ENCODE measurements at places on chromosomes 4 and X.
A peak's percentile ranks its signal among the peaks of the same experiment; 100 is the strongest.

GRCh38 chrX:15686818-15687685, 22.4 kb upstream of the CLTRN start:
- DNase-seq: peak; percentile 36

DNA sequence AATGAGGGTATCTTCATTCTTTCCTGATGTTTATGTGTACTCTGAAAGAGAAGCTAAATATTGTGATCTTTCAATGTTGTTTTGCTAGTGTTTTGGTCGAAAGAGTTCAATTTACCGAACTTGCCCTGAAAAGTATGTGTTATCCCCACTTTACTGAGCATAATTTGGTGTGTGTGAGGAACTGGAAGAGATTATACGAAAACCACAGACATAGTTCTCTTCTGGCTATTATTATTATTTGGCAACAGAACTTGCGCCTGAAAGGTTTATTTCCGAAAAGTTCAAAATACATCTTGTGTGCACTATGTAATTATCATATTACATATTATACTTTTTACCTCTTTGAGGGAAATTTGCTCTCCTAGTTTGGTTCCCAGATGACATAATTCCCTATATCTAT, 232.5 kb upstream of the INTU start:
- no peak for DNase-seq

DNA sequence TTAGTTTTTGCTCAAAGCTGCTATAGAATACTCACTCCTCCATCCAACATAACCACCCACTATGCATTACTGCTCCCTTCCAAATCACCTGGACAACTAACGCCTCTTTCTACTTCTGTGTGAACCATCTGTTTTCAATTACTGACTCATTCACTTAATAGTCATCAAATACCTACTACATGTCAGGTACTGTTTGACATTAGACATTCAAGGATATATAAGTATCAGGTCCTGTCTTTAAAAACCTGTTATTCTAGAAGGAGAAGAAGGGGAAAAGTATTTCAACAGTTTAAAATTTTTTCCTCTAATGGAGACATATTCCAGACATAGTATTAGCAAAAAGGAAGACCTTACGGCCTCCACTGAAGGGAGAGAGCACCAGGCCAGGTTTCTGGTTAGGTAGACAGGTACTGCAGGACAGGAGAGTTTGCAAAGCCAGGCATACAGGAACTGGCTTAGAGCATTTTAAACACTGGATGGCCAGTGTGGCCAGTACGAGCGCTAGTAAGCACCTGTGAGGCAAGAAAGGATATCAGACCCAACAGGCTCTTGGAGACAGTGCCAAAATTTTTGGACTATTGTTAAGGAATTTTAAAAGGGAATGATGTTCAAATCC, 39.0 kb downstream of the SH3RF1 start:
- DNase-seq: no peak

DNA sequence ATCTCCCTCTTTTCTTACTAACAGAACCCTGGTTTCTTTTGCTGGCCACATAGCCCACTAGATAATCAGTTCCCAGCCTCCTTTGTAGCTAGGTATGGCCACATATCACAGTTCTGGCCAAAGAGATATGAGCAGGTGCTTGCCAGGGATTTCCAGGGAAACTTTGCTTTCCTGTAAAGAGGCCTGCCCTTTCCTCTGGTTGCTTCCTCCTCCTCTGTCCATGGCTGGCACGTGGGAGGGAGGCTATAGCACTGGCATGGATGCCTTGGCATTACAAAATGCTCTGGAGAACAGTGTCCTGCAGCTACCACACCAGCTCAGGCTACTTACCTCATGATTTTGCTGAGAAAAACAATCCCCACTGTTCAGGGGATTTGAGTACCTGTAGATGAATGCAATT, 27.5 kb downstream of the RAB33B start:
- no peak for DNase-seq

DNA sequence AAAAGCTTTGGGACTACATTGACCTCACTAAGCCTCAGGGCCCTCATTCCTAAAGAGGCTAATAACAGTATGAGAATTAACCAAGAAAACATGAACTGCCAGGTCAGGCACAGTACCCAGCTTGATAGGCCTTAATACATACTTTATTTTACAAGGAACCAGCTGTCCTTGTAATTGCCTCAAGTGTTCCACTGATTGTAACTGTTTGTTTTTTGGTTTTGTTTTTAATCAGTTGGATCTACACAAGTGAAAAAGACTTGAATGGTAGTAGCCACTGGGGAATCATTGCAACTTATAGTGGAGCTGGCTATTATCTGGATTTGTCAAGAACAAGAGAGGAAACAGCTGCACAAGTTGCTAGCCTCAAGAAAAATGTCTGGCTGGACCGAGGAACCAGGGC, 35.6 kb downstream of the PKD2 start:
- no peak for DNase-seq

DNA sequence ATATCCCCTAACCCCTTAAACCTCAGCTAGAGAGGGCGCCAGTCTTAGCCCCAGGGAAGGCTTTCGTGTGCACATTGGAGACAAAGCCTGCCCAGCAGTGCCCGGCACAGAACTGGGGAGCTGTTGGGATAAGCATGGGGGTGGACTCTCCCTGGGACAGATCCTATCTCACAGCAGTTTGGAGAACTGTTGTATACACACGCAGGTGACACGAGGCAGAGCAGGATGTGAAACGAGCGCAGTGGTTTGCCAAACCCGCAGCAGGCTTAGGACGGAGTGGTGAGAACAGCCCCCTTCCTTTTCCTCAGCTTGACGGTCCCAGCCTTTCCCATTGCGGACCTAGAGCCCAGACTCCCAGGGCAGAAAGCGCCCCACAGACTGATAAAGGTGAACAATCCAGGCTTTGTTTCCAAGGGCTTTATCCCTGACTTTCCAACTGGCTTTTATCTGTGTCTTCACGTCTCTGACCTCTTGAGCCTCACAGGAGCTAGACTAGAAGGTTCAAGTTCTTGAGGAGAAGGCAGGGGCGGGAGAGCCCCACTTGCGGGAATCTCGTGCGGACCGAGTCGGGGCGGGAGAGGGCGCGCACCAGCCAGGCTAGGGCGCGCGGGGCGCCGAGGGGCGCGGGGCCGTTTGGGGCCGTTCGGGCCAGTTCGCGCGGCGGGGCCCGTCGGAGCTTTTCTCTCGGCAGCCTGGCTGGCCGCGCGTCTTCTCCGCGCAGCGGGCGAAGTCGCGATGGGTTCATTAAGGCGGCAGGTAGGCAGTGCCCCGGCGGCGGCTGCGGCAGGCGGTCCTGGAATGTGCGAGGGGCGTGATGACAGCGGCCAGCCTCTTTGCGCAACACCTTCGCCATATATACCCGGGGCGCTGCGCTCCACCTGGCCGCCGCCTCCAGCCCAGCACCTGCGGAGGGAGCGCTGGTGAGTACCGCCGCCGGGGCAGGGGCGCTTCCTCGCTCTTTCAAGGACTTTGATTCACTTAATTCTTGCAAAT, at the start of gene SLC34A2:
TSS of gene SLC34A2 (plus strand) at position 881 of the 993 bp plus-strand sequence. CDS start 6,650 bp downstream, outside the sequence.
- no peak for DNase-seq

DNA sequence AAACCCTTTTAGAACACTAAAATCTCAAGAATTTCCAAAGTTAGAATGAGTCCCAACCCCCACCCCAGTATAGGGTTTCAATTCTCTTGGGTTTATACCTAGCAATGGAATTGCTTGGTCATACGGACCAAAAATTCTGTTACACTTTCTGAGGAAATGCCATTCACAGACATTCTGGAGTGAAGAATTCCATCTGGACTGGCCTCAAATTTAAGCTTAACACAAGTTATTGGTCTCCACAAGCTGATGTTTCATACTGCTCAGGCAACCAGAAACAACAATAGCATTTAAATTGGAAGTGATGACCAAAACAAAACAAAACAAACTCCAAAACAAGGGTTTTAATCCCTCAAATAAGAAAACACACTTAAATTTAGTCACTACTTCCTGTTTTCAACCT, 51.1 kb downstream of the GPC4 start:
- no peak for DNase-seq

GRCh38 chr4:76376534-76376933, 44.4 kb downstream of the CCDC158 start:
- DNase-seq: no peak

DNA sequence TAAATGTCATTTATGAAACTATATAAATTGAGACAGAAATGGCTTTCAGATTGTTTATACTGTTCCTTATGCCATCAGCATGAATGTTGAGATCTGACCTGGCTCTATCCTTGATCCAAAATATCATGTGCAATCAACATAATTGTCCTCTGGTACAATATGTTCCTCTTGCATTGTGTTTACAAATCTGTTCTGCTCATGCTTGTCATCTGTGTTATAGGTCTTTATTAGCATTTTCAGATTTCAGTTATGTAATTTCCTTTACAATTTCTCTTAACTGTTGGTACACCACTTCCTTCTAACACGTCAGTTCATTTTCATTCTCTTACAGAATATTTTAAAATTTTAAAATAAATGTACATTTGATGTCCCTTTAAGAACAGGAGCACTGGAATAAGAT, 1.6 kb downstream of the HPGD start:
- no peak for DNase-seq

DNA sequence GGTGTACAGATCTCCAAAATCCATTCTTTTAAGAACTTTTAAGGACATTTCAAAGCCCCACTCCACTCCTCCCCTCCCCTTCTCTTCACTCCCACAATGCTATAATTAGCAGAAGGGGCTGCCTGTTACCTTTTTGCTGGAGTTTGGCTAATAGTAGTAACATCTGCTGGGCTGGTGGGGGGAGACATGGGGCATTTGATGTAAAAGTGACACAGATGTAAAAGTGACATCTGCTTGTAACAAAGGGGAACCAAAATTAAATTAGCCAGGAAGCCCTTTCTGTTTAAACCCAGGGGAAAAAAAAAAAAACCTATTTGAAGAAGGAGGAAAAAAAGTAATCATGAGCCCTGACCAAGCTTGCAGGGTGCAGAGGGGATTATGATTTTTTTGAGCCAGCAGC, 5.4 kb upstream of the PHOX2B start:
- DNase-seq: no peak

DNA sequence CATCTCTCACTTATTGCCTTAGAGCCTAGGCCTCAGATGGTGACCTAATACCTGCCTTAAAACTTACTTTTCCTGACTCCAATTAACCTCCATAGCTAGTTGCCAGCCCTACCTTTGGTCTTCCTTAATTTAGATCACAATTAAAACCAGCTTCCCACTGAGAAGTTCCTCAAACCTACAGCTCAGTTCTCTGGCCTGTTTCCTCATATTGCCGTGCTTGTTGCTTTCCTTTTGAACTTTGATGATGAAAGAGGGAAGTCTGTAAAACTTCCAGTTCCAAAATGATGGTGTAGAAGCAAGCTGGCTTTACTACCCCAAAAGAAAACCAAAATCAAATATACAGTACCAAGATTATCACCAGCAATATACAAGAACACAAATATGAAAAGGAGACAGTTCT, 28.9 kb upstream of the CAMK2D start:
- no peak for DNase-seq

DNA sequence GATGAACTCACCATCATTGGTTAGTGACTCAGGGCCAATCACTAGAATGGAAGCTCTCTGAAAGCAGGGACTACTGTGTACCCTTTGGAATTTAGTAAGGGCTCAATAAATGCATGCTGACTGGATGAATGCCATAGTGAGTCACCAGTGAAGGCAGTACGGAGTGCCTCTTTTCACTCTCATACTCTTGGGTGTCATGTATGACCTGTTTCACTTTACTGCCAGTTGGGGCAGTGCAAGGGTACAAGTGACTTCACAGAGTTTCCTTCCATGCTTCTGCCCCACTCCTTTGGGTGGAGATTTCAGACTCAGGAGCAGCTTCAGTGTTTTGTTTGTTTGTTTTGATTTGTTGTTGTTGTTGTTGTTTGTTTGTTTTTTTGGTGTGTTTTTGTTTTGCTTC, 57.7 kb downstream of the SOX3 start:
- DNase-seq: no peak

All from activated naive CD4-positive, alpha-beta T cell treated with anti-CD3 and anti-CD28 coated beads, Interleukin-2, amount 50 U/mL, for 16 hours (primary cell).